Transverse colon (tissue), 4 donors: ENCODE measurements at places on chromosomes 6 and 20.

- DNase-seq: no peak
Observed at GRCh38 chr20:24469116-24469893, at the start of gene SYNDIG1. Gene SYNDIG1 (plus strand): TSS chr20:24469629. CDS start chr20:24543098, 73,469 bp downstream.

DNA sequence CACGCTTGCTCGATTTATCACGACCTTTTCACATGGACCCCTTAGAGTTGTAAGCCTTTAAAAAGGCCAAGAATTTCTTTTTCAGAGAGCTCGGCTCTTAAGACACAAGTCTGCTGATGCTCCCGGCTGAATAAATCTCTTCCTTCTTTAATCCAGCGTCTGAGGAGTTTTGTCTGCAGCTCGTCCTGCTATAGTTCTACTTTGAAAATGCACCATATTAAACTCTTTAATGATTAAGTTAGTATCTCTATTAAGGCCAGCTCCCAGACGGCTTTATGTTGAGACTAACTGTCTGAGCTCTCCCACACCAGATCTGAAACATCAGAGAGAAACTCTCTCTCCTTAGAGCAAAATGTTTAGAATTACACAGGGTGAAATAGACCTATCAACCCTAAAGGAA lies 18.0 kb upstream of the GSTA3 start:
- DNase-seq: no peak

- no peak for DNase-seq
Observed at GRCh38 chr6:134343066-134343465, 25.2 kb upstream of the SGK1 start.

- no peak for DNase-seq
Observed at GRCh38 chr6:53492860-53493634, 51.9 kb downstream of the GCLC start.

GRCh38 chr20:17617212-17617867 lies 47.5 kb downstream of the DSTN start:
- peak; percentile 49 for DNase-seq

- no peak for DNase-seq
Observed at GRCh38 chr6:91941838-91942237, 1355.0 kb upstream of the MAP3K7 start.

DNA sequence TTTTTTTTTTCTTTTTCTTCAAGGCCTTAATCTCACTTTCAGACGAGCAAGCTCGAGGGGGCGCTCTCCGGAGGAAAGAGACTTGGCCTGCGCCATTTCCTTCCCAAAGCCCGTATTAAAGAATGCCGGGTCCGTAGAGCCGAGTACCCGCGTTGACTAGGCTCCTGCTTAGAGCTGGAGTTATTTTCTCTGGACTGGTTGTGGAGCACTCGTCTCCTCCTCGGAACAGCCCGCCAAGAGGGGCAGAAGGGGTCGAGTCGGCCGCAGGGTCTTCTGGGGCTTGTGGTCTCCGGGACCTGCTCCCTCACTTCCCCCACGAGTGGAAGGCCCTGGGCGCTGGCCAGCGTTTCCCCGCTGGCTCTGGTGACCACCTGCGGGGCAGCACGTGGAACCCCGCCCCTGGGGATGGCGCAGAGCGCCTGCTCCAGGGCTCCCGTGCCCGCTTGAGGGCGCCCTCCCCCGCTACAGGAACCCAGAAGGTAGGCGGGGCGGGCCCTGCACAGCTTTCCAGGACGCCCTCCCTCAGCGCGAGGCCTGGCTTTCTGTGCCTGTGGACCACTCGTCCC lies 2.7 kb upstream of the MEI4 start:
- DNase-seq: peak; percentile 8

GRCh38 chr6:26230351-26230750 lies 134.6 kb upstream of the BTN3A2 start:
- no peak for DNase-seq
